ENCODE measurements at places on chromosomes 1 and 21.

DNA sequence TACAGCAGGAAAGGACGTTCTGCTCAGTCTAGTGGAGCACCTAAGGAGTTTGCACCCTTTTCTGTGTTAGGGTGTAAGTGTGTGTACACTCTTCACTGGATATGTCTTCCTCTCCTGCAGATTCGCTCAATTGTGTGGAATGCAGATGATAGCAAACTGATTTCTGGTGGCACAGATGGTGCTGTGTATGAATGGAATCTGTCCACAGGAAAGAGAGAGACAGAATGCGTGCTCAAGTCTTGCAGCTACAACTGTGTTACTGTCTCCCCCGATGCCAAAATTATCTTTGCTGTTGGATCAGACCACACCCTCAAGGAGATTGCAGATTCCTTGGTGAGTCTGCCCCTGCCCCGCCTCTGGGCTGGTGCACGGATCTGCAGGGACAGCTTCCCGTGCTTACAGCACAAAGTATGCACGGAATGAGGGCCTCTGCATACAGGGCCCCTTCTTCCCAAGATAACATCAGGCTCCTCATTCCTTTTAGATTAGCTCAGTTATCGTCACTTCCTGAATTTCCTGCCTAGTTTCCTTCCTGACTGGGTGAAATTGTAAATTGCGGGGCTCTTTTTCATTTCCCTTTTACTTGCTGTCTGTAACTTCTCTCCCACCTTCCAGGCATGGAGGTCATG lies 34.6 kb downstream of the CFAP57 start:
- no peak for DNase-seq

- DNase-seq = no peak
Measured at GRCh38 chr1:181784039-181784683, 277.4 kb downstream of the ZNF648 start.

GRCh38 chr1:177569476-177569875 lies 398.7 kb downstream of the BRINP2 start:
- no peak for DNase-seq

GRCh38 chr1:95245029-95245428 lies 11.0 kb downstream of the RWDD3 start:
- DNase-seq = no peak

- no peak for DNase-seq
Measured at GRCh38 chr1:204134103-204134502, 17.7 kb downstream of the ETNK2 start.

DNA sequence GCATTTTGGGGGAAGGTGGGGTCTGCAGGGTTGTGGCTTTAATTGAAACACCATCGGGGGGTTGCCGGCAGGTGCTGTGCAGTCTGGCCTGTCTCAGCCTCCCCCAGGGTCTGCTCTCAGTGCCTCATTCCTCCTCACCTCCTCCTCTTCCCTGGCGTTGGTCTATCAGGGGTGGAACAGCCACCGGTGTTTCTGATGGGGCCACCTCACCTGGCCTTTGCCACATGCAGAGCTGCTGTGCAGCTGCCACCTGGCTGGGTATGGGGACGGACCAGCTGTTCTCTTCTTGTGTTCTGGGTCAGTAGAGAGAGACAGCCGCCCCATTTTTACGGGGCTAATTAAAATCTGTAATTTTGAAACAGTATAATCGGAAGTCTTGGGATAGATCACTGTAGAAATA lies 53.9 kb downstream of the SPSB1 start:
- DNase-seq = no peak

DNA sequence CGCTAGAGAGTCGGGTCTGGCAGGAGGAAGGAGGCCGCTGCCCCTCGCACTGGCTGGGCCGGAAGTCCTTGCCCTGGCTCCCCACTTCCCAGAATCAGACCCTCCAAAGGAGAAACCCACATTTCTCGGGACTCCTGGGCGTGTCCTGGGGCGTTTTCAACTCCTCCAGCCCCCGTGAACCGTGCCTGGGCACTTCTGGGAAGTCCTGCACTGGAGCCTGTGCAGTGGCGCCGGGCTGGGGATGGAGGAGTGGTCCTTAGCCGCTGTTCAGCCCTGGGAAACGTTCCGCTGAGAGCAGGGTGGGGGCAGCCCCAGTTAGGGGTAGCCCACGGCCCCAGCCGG lies 3.0 kb downstream of the IGSF21 start:
- no peak for DNase-seq

GRCh38 chr1:228044961-228045360 lies 37.5 kb upstream of the ARF1 start:
- DNase-seq = no peak

- no peak for DNase-seq
Measured at GRCh38 chr1:87224201-87224600, 104.5 kb upstream of the LMO4 start.

- DNase-seq = no peak
Measured at GRCh38 chr1:230394134-230394533, 32.0 kb downstream of the PGBD5 start.

- no peak for DNase-seq
Measured at GRCh38 chr1:63368131-63368530, 704 bp downstream of the ALG6 start.

GRCh38 chr1:114651893-114652292 lies 18.0 kb downstream of the DENND2C start:
- no peak for DNase-seq

GRCh38 chr1:25619101-25619890 lies 2.7 kb downstream of the MAN1C1 start:
- peak; percentile 52 for DNase-seq

DNA sequence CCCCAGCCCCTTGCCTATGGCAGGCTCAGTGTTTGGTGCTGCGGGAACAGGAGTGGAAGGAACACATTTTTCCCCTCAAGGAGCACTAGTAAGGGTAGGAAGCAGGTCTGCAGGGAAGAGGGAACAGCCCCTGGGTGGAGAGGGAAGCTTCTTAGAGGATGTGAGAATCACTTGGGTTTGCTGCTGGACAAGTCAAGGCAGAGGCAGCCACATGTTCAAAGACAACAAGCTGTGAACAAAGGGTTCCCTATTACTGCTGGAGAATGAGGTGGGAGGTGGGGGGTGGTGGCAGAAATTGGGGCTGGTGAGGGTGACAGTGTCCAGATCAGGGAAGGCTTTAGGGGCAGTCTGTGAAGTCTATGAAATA lies 24.8 kb upstream of the CITED4 start:
- DNase-seq = no peak

DNA sequence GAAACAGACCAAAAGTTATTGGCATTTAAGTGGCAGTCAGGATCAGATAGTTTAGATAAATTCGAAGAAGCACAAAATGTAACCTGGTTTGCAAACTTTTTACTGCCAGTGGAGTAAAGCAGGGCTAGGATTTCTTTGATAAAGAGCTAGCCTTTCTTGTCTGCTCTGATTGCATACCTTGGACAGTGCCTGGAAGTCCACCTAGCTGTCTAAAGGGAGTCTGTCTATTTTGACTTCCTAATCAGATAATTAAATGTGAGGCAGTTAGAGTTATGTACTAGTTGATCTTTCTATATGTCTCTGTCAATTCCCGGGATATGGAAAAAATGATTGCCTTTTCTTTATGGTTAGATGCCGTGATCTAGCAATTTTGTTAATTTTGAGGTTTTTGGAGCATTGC lies 4.1 kb downstream of the GPSM2 start:
- DNase-seq = no peak

GRCh38 chr1:199242147-199242546 lies 603.3 kb downstream of the PTPRC start:
- no peak for DNase-seq

DNA sequence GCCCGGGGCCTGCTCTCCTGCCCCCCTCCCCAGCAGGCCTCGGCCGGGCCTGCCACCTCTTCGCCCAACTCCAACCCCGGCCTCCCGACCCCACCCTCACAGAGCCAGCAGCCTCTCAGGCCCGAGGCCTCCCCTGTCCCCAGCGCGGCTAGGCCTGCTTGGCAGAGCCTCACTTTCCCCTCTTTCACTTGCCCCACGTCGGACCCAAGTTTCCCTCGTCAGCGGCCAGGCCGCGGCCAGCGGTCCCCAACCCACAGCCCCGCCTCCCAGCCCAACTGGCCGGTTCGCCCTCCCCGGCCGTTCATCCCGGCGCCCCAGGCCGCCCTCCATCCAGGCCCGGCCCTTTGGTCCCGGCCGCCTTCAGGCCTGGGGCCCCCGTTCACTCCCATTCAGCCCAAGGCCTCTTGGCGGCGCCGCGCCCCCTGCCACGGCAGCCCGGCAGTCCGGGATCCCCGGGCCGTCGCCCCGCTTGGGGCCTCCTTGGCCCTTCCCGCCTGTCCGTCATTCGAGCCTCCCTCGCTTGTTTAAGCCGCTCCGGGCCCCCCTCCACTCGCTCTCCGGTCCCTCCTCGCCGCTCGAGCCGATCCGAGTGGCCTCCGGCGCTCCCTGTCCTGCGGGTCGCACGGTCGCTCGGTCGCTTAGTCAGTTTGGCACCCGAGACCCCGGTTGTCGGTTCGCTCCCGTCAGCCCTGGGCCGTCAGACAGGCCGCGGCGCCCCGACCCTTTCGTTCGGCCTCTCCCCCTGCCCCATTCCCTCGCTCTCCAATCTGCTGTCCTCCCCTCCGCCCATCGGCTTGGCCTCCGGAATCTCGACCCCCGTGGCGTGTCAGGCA lies 1.4 kb downstream of the LRRC41 start:
- peak; percentile 37 for DNase-seq

DNA sequence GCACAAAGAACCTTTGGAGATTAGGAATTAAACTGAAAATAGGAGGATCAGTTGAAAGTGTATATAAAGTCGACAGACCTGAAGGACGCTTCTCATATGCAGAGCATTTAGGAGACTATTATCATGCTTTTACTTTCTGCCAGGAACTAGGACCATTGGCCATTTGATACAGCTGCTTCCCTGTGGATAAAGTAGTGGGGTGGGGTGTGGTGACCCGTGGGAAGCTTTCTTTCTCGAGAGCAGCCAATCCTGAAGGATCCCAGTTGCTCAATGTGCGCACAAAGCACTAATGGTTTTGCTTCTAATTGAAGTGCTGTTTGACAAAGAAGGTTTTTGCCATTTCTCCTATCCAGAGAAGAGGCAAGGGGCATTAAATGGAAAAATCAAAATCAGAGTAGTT lies 14.9 kb upstream of the CD55 start:
- no peak for DNase-seq

- DNase-seq = no peak
Measured at GRCh38 chr1:185969524-185969991, 235.4 kb downstream of the HMCN1 start.

- no peak for DNase-seq
Measured at GRCh38 chr21:42666925-42667324, 13.5 kb downstream of the PDE9A start.

DNA sequence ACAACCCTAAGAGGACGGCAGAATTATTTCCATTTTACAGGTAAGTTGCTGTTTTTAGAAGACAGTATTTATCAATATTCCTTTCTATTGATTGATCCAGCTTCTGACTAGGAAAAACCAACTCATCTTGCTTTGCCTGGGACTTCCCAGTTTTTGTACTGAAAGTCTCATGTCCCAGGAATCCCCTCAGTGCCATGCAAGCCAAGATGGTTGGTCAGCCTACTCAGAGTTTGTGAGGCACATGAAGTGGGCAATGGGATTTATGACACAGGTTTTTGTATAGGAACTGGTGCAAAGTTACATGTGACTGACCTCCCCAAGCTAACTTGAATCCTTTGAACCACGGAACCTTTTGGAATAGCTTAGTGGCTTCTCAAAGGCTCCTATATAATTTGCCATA lies 45.5 kb downstream of the GNG12 start:
- no peak for DNase-seq

GRCh38 chr1:163924041-163924440 lies 602.3 kb downstream of the NUF2 start:
- DNase-seq = no peak

- DNase-seq = no peak
Measured at GRCh38 chr1:197413564-197413963, 145.5 kb downstream of the CRB1 start.

DNA sequence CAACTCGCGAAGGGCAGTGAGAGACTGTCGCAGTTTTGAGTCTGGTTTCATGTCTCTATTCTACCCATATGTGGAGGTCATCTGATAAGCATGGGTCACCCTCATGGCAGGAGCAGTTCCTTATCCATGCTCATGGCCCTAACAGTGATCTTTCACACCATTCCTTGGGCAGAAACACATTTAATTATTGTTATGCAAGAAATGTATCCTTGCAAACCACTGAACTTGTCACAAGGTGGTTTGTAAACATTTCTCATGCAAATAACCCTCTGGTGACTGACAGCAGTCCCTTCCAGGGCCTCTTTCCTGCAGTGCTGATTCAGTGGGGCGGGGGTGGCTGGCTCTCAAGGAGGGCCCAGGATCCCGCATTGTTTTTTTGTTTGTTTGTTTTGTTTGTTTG lies 421.4 kb upstream of the RUNX1 start:
- no peak for DNase-seq

GRCh38 chr1:184664042-184664660 lies 90.5 kb downstream of the EDEM3 start:
- DNase-seq = no peak

- DNase-seq = no peak
Measured at GRCh38 chr1:113744114-113744513, 15.2 kb downstream of the PHTF1 start.

DNA sequence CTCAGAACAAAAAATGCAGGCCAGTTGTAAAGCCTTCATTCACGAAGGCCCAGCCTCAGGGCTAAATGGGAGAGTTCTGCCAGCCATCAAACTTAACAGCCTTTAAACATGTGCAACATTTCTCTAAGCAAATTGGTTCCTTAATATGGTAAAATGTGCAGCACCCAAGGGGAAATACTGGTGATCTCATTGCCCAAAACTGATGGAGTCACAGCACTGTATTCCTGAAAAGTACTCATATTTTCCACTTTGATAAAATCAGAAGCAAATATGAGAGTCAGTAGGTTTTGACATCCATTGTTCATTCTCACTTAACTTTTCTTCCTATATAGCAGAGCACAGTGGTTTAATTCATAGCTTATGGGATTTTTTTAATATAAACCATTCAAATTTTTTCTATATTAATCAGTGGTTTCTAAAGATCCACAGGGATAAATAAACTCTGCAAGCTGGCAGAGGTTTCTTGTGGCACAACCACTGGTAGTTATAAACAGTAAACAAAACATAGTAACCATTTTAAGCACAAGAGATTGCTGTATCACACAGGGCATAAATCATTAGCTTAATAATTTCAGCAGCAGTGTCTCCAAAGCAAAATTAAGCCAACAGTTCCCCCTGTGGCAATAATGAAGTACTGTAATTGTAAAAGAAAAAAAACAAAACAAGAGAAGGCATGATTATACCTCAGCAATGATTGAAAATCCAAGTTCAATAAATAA lies 106.9 kb upstream of the LYPLAL1 start:
- no peak for DNase-seq

DNA sequence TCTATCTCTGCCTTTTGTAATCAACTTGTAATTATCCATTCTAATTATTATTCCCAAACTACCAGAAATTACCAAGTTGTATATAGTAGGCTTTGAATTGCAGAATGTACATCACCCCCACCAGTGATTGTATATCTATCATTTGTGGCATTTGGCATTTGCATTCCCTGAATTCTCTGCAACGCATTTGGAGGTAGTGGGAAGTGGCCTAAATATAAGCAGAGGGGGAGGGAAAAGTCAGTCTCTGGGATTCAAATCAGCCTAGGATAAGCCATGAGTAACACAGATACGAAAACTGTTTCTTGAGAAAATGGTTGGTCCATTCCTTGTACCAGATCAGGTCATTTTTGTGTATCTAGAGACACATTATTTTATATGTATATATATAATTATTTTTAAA lies 20.7 kb downstream of the DDX20 start:
- no peak for DNase-seq

GRCh38 chr21:28177124-28177523 lies 815.6 kb downstream of the LTN1 start:
- DNase-seq = no peak
